ENCODE measurements at places on chromosomes 5 and 9. TPM values are rescaled to one million over a fixed set of nuclear protein-coding genes. Genes with fewer than 3 reads are reported as not detected.

Gene GFI1B
- not detected for total RNA-seq

Gene GRIN3A
- total RNA-seq = not detected

Gene LRRC26
- 1.6 TPM for total RNA-seq

Gene BRD8
- total RNA-seq = 46.1 TPM

Gene FASTKD3
- total RNA-seq = 16.1 TPM

Gene PCDHB3
- total RNA-seq = not detected

Gene INSL4
- 16.3 TPM for total RNA-seq

Gene THBS4
- total RNA-seq = not detected

Measured in A549 treated with ZK216348 at 1 μM for 4 hours (cell line).